Activated naive CD8-positive, alpha-beta T cell treated with anti-CD3 and anti-CD28 coated beads, Interleukin-2, amount 50 U/mL, for 16 hours (primary cell): ENCODE measurements at places on chromosomes 4 and X.

DNA sequence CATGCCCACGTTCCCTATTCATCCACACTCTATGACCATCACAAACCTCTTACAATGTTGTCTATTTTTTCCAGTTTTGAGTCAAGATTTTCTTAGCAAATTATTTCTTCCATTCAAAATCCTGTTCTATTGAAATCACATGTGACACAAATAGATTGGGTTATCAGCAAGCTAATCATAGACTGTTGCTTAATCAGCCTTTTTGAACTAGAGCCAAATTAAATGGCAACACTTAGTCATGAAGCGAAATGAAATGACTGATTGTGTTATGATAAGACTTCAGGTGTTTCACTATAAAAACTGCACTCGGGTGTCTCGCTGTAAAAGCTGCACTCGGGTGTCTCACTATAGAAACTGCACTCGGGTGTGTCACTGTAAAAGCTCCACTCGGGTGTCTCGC, 890.0 kb upstream of the FRG1 start:
- DNase-seq = no peak

DNA sequence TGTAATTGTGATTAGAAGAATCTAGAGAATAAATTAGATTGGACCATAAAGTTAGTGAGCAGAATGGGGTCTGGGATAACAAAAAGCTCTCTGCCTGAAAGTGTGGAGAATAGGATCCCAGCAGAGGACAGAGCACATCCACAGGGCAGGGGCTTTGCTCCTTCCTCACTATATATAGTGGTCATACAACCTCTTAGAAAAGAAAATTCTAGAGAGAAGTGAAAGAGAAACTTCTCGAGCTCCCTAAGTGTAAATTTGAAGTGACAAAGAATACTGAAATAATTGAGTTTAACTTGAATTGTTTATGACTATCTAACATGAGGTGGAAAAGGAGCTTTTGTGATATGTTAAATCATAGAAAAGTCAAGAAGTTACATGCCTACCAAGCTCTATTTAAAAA, 14.9 kb downstream of the ADAM29 start:
- DNase-seq = no peak

DNA sequence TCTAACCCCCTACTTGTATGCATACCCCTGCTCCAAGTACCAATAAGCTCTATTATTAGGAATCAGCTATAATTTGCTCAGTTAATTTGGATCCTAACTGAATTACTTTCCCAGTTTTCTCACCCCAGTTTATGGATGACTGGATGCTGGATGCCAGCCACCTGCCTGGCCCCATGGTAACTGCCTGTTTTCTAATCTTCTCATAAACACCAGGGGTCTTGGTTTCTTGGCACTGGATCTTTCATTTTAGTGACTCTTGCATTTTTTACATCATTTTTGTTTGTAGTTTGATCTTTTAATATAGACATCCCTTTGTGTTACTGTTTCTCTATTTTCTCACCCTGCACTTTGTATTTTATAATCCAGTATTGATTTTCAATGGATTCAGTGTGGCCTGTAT, 246.8 kb downstream of the ADGRL3 start:
- DNase-seq = no peak

DNA sequence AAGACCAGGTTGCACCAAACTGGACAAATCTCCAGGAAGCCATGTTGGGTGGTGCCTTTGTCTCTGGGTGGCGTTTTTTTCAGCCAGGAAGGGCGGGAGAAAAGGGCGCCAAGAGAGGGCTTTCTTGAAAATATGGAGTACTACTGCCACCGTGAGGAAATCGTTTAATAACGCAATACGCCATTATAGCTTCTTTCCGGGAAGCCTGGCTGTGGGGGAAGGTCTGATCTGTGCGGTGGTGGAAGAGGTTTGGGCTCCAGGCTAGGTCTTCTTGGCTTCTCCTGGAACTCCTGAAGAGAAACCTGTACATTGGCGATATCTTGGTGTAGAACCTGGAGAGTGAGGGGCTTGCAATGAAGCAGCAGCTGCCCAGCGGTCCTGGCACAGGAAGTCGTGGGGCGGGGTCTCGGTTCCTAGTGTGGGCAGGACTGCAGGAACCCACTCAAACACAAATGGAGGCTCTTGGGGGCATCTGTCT, 202.7 kb downstream of the OR13H1 start:
- no peak for DNase-seq

DNA sequence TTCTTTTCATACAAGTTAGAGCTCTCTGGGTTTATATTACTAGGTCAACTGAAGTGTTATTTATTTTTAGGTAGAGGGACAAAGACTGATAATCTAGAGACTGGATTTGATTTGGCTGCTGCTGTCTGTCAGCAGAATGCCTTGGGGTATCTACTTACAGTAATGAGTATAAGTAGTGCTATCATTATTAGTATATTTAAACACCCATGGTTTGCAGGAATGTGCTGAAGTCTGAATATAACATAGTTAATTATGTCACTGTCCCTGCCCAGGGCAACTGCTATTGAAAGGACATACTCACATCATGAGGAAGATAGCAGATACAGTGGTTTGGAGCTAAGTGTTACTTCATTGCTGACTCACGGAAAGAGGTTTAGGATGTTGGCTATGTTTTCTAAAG, 76.2 kb downstream of the PRRG1 start:
- no peak for DNase-seq

DNA sequence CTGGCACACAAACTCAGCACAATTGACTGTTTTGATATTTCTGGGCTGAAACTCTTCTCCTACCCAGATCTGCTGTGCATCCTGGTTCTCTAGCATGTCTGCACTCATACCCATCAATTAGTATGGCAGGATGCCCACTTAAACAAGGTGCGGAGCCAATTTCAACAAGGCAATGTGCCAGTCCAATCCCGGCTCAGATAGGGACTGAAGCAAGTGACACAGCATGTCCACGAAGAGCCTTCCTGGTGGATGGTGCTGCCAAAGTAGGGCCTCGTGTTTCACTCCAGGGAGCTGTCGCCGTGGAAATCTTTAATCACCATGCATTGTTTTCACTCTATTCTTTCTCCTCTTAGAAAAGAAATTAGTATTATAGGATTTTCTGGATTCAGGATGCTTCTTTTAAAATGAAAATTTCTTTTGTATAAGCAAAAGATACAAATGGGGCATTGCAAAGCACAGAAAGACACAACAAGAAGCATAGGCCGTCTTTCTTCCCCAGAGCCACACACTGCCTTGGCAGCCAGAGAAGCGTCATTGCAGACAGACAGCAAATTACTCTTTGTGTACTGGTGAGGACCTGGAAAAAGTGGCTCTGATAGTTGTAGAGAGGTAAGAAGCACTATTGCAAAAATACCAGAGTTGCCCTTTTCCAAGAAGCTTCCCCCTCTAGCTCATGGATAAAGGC, 40.6 kb upstream of the LSM6 start:
- no peak for DNase-seq
